ENCODE measurements at places on chromosomes 3 and 15. TPM values are rescaled to one million over a fixed set of nuclear protein-coding genes. Genes with fewer than 3 reads are reported as not detected.

DNA sequence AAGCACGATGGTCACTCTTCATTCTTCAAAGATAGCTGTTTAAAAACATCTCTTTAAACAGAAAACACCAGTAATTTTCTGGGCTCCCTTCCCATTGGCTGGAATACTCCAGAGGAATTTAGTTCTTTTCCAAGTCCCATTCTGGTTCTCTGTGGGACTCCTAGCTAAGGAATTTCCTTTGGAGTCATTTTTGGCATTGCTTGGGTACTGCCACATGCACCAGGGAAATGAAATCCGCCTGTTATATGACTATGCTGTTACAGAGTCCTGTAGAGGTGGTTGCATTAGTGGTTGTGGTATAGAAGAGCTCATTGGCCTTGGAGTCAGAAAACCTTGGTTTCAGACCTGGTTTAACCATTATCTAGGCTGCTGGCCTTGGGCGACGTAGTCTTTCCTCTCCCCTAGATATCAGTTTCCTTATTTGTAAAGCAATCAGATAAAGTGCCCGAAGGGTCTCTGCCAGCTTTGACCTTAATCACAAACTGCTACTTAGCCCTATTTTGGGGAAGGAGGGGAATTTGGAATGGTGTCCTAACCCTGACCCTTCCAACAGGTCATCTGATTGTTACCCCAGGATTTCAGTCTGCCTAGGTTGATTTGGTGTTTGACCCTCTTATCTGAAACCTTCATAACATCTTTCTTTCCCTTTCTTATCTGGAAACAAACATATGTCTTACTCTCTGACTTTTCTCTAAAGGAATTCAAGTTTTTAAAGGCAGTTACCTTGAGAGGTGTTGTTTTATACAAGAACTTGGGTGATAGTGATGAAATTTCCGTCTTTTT, 13.4 kb downstream of the RTP1 start:
- DNase-seq, result peak; percentile 74
- peaks cover 63% of the 10 kb centered on the region for H3K4me1 ChIP-seq
- no peak overlapping the region for H3K4me3 ChIP-seq

- no peaks in the 10 kb centered on the region for H3K4me1 ChIP-seq
- H3K27ac ChIP-seq, result no peak overlapping the region
- no peak overlapping the region for H3K4me3 ChIP-seq
- no peak for DNase-seq
- no peaks in the 10 kb centered on the region for H3K36me3 ChIP-seq
Measured at GRCh38 chr3:15542614-15543013, 21.1 kb upstream of the COLQ start.

DNA sequence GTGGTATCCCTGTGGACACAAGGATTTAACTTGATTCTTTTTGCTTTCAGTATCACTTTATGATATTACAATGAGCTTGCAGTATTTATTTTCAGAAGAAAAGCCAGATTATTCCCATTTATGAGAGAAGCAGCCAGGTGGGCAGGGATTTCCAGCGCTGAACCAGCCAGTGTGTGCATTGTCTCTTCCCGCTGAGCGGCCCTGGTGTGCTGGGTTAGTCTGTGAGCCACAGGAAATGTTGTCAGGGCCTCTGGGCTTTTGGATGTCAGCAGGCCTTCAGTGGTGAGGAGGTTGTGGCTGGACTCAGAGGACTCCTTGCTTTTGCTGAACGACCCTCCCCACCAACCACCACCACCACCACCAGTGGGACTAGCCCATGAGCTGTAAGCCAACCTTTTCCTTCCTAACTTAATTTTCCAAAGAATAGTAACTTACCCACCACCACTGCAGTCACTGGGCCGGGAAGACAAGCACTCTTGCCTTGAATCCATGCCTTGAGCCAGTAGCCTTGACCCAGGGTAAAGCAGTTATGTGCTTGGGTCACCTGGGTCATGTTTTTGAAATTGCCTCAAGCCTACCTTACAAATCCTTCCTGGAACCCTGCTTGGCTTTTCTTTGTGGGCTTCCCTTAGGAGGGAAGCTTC, 33.1 kb downstream of the FLNB start:
- peaks cover 70% of the 10 kb centered on the region for H3K4me1 ChIP-seq
- H3K36me3 ChIP-seq, result peaks cover 16% of the 10 kb centered on the region
- peak overlapping the region; percentile 86 for H3K27ac ChIP-seq
- no peaks in the 10 kb centered on the region for H3K27me3 ChIP-seq
- peak; percentile 55 for DNase-seq

DNA sequence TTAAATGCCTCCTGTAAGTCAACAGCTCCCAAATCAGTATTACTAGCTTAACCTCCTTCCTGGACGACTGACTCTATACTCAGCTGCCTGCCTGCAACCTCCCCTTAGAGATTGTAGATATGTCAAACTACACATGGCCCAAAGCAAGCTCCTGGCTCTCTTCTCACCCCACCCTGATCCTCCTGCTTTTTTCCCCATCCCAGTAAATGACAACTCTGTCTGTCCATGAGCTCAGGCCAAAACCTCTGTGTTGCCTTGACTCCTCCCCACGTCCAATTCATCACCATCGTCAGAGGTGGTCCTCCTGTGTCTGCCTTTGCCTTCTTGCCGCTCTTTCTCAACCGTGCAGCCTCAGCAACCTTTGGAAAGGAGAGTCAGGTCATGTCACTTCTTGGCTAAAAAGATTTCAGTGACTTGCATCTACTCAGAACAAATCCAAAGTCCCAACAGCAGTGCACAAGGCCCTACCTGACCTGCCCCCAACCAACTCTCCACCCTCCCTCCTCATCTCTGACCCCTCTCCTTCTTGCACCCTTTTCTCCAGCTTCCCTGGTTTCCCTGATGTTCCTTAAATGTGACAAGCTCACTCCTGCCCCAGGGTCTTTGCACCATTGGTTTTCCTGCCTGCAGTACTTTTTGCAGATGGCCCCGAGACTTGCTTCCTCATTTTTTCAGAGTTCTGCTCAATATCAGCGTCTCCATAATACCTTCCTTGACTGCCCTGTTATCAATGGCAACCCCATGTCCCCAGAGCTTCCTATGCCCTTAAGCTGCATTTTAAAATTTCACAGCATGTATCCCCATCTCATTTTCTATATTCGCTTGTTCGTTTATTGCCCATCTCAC, 52.8 kb downstream of the LSM3 start:
- peaks cover 39% of the 10 kb centered on the region for H3K4me1 ChIP-seq
- H3K36me3 ChIP-seq, result no peaks in the 10 kb centered on the region
- H3K4me3 ChIP-seq, result no peak overlapping the region
- no peak for DNase-seq
- no peaks in the 10 kb centered on the region for H3K27me3 ChIP-seq
- peak overlapping the region; percentile 49 for H3K27ac ChIP-seq

DNA sequence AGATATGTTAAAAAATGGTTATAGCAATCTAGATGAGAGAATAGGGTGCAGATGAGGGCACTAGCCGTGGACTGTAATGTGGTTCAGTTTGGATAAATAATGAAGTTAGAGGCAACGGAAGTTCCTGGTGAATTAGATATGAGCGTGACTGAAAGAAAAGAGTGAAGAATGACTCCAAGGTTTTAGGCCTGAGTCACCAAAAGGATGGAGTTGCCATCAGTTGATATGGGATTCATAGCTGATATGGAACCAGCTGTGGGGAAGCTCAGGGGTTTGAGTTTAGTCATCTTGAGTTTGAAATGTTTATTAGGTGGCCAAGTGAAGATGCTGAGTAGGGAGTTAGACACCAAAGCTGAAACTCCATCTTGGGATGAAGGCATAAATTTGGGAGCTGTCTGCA, 66.2 kb downstream of the SSR3 start:
- H3K36me3 ChIP-seq, result no peaks in the 10 kb centered on the region
- H3K4me1 ChIP-seq, result peaks cover 28% of the 10 kb centered on the region
- 0 out of 2 replicates have a peak overlapping the region, but pooled peaks have one; percentile 0 for H3K27ac ChIP-seq
- no peak overlapping the region for H3K4me3 ChIP-seq
- no peaks in the 10 kb centered on the region for H3K27me3 ChIP-seq
- no peak for DNase-seq

GRCh38 chr3:152650177-152650576, 184.8 kb upstream of the P2RY1 start:
- H3K4me3 ChIP-seq, result no peak overlapping the region
- no peak for DNase-seq
- 0 out of 2 replicates have a peak, but pooled peaks cover 3% of the 10 kb centered on the region for H3K27me3 ChIP-seq
- H3K36me3 ChIP-seq, result no peaks in the 10 kb centered on the region

ZMAT3 gene
- 8.4 TPM for total RNA-seq

DNA sequence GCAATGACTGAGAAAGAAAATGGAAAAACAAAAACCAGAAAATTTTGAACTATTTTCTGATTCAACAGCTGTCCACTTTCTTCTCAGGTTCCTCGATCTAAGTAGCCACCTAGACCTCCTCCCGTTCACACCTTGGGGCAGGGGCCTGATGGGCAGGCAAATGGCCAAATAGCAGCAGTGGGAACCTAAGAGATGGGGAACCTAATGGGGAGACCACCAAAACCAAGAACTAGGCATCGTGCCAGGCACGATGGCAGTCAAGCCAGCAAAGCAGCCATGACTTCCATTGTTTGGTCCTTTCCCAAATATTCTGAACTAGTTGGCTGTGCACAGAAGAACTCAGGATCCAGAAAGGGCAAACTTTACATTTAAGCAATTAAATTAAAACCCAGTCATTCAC, 57.1 kb downstream of the CAPN7 start:
- H3K4me3 ChIP-seq, result no peak overlapping the region
- H3K27ac ChIP-seq, result no peak overlapping the region
- no peaks in the 10 kb centered on the region for H3K27me3 ChIP-seq
- H3K4me1 ChIP-seq, result peaks cover 8% of the 10 kb centered on the region
- DNase-seq, result no peak

GRCh38 chr15:64193971-64194370, 31.1 kb upstream of the PPIB start:
- no peak for DNase-seq
- no peak overlapping the region for H3K4me3 ChIP-seq
- H3K36me3 ChIP-seq, result peaks cover 14% of the 10 kb centered on the region
- no peaks in the 10 kb centered on the region for H3K4me1 ChIP-seq
- H3K27ac ChIP-seq, result no peak overlapping the region
- H3K27me3 ChIP-seq, result no peaks in the 10 kb centered on the region

DNA sequence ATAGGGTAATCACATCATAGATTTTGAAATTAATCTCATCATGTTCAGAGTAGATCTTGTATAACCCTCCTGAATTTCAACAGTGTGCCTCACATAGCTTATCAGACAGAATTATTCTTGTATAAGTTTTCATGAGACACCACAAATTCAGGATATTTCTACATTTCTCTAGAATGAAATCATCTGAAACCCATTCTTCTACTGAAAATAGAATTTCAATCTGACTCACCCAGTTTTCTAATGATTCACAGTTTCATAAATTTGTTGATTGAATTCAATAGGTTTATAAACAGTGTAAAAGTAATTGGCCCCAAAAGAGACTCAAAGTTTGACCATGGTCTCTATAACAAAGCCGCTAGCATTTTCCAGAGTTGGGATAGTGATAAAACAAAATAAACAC, 1082.6 kb upstream of the EPHA6 start:
- H3K4me1 ChIP-seq, result no peaks in the 10 kb centered on the region
- DNase-seq, result no peak
- no peak overlapping the region for H3K27ac ChIP-seq

DNA sequence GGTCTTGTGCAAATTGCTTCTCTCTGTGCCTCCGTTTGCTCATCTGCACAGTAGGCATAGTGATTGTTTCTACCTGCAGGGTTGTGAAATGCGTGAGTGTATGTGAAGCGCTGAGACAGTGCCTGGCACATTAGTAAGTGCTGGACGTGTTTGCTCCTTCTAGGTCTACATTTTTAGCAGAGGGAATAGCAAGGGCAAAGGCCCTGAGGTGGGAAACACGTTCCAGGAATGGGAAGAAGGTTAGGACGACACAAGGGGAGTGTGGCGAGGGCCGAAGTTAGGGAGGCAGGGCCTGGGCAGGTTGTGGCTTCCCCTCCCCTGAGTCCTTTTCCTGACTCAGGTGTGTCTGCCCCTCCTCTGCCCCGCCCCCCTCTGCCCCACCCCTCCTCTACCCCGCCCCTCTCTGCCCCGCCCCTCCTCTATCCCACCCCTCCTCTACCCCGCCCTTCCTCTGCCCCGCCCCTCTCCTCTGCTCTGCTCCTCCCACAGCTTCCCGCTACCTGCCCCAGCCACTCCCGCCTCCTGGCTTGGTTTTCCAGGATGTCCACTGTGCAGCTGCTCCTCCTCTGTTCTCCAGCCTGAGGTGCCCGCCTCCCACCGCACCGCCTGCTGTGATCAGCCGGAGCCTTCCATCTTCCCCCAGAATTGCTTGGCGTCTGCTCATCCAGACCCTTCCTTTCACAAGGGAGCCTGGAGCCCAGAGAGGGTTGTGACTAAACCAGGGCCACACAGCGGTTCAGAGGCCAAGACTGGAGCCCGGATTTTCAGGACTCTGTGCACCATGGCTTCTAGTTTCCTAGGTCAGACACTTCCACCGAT, 31.1 kb upstream of the SMAD6 start:
- H3K27ac ChIP-seq, result no peak overlapping the region
- no peaks in the 10 kb centered on the region for H3K27me3 ChIP-seq
- H3K4me3 ChIP-seq, result no peak overlapping the region
- no peaks in the 10 kb centered on the region for H3K36me3 ChIP-seq
- DNase-seq, result no peak
